ENCODE measurements at places on chromosomes 3 and 15. TPM values are rescaled to one million over a fixed set of nuclear protein-coding genes. Genes with fewer than 3 reads are reported as not detected.

CP gene
- polyA plus RNA-seq, result 4.3 TPM

CAND2 gene
- polyA plus RNA-seq, result 5.6 TPM

CTDSPL gene
- 103 TPM for polyA plus RNA-seq

SAXO2 gene
- polyA plus RNA-seq, result 14.5 TPM

TRAK1 gene
- polyA plus RNA-seq, result 31.9 TPM

ROPN1 gene
- polyA plus RNA-seq, result 0.19 TPM

Data from right lung (tissue), 10 donors.